CD4-positive, alpha-beta memory T cell (primary cell): ENCODE measurements at places on chromosomes 1 and 21. TPM values are rescaled to one million over a fixed set of nuclear protein-coding genes. Genes with fewer than 3 reads are reported as not detected.

- no peak for DNase-seq
- H3K27ac ChIP-seq, result peak overlapping the region; percentile 96
- peak overlapping the region; percentile 96 for H3K4me3 ChIP-seq
- H3K27me3 ChIP-seq, result no peaks in the 10 kb centered on the region
Observed at GRCh38 chr1:155324717-155325602, 4.3 kb downstream of the RUSC1 start.

GRCh38 chr1:32100807-32101708 is 6.8 kb upstream of the KPNA6 start:
- H3K4me3 ChIP-seq, result no peak overlapping the region
- no peak overlapping the region for H3K27ac ChIP-seq
- no peaks in the 10 kb centered on the region for H3K4me1 ChIP-seq
- no peaks in the 10 kb centered on the region for H3K27me3 ChIP-seq
- peaks cover 15% of the 10 kb centered on the region for H3K36me3 ChIP-seq

- H3K27ac ChIP-seq, result no peak overlapping the region
- peaks cover 31% of the 10 kb centered on the region for H3K4me1 ChIP-seq
- no peaks in the 10 kb centered on the region for H3K27me3 ChIP-seq
- no peak overlapping the region for H3K4me3 ChIP-seq
- H3K36me3 ChIP-seq, result no peaks in the 10 kb centered on the region
Observed at GRCh38 chr1:211735208-211736170, 60.1 kb upstream of the NEK2 start.

- no peaks in the 10 kb centered on the region for H3K27me3 ChIP-seq
- no peak for DNase-seq
- H3K27ac ChIP-seq, result no peak overlapping the region
- no peak overlapping the region for H3K4me3 ChIP-seq
- no peaks in the 10 kb centered on the region for H3K36me3 ChIP-seq
Observed at GRCh38 chr1:13824626-13825025, 124.6 kb downstream of the PRDM2 start.

DNA sequence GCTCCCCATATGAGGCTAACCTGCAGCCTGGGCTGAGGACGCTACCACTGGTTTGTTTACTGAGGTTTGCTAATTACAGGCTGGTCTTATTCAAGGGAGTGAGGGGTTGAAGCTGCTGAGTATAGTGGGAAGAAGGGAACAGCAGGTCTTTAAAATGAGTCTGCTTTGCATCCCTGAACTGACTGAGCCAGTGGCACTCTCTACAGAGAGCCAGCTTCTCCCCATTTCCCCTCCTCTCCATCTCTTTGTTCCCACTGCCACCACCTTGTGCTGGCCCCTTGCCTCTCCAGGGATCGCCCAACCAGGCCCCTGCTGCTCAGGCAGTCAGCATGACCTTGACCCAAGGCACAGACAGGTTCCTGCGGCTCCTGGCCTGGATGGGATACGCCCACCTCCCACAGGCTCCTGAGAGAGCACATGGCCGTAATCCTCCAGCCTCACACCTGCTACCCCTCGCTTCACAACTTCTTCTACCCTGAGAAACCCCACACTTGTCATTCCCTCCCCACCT is 45.0 kb downstream of the IER5 start:
- H3K36me3 ChIP-seq, result no peaks in the 10 kb centered on the region
- no peak for DNase-seq
- H3K4me1 ChIP-seq, result peaks cover 22% of the 10 kb centered on the region
- H3K4me3 ChIP-seq, result no peak overlapping the region
- no peak overlapping the region for H3K27ac ChIP-seq
- no peaks in the 10 kb centered on the region for H3K27me3 ChIP-seq

DNA sequence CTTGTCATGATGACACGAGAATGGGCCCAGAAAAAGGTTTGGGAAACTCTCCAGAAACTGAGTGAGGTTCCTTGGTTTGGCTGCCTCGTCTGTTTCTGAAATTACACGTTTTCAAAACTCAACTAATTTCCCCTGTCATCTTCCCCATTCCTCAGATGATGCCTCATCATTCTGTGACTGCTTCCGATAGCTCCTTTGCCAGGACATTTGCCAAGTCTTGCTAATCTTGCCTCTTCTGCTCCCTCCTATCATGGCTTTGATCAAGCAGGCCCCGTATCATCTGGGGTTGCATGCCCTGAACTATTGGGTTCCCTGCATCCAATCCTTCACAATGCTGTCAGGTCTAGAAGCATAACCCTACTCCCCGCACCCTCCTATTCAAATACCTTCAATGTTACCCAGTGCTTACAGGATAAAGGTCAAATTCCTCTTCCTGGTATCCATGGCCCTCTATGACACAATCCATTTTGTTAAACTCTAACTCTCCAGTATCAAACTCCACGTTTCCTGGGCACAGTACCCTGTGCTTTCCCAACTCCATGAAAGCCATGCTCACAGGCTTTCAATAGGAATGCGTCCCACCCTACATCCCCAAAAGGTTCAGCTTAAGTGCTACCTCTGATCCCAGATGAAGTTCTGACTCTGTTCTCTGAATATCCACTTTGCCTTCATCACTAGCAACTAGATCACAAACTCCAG is 22.2 kb upstream of the TMEM200B start:
- DNase-seq, result no peak
- no peaks in the 10 kb centered on the region for H3K4me1 ChIP-seq
- H3K4me3 ChIP-seq, result no peak overlapping the region
- H3K27ac ChIP-seq, result no peak overlapping the region

- no peak overlapping the region for H3K4me3 ChIP-seq
- DNase-seq, result no peak
- no peak overlapping the region for H3K27ac ChIP-seq
- H3K36me3 ChIP-seq, result no peaks in the 10 kb centered on the region
Observed at GRCh38 chr1:200262326-200262965, 147.4 kb downstream of the ZNF281 start.

GRCh38 chr1:229285440-229285839 is 14.5 kb downstream of the RAB4A start:
- no peak overlapping the region for H3K27ac ChIP-seq
- H3K4me1 ChIP-seq, result peaks cover 26% of the 10 kb centered on the region
- peaks cover 6% of the 10 kb centered on the region for H3K36me3 ChIP-seq
- H3K27me3 ChIP-seq, result no peaks in the 10 kb centered on the region

DNA sequence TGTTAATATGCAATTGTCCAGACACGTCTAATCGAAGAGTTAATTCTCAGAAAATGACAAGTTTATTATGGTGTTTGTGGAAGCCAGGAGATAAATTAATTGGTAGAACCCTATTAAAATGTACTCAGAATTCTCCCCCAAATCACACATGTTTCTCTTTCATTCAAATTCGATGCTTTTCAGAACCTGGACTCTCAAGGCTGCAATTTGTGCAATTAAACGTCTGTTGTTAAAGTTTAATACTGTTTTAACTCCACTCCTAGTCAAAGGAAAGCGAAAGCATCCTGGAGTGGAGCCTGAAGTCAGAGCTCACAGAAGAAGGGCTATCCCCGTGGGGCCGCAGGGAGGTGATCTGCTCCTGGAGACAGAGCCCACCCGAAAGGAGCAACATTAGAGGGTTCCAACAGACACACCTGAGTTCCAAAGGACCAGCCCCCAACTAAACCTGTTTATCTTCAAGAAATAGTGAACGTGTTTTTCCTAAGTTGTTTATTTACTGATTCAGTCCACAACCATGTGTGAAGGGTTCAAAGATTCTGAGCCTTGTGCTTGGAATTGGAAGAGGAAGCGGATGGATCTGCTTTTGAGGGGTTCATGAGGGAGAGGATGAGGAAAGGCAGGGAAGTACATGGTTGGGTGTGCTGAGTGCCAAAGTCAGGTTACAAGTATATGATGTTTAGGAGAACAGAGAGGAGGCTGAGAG is 68.0 kb upstream of the AKT3 start:
- peak overlapping the region; percentile 36 for H3K4me3 ChIP-seq
- peak; percentile 0 for DNase-seq
- no peaks in the 10 kb centered on the region for H3K36me3 ChIP-seq
- H3K27ac ChIP-seq, result no peak overlapping the region
- peaks cover 17% of the 10 kb centered on the region for H3K4me1 ChIP-seq

DNA sequence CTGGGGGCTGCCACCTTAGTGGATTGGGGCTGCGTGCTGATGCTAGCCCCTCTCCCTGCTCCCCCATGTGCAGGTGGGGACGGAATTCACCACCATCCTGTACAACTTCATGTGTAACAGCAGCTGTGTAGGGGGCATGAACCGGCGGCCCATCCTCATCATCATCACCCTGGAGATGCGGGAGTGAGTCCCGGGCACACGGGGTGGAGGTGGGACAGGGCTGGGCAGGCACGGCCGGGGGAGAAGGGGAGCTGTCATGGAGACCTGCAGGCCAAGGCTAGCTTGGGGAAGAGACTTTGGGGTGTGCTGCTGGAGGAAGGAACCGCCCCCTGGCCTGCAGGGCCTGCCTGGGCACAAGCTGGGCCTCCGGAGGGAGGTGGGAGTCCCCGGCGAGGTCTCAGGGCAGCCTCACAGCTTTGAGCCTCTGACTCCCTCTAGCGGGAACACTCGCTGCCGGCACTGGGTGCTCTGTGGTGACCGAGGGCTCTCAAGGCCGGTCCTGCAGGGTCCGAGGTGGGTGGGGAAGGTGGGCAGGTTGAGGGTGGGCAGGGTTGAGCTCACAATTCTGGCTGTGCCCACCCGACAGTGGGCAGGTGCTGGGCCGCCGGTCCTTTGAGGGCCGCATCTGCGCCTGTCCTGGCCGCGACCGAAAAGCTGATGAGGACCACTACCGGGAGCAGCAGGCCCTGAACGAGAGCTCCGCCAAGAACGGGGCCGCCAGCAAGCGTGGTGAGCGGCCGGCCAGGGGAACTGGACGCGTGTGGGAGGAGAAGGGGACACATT is 25.0 kb upstream of the CCDC27 start:
- no peaks in the 10 kb centered on the region for H3K4me1 ChIP-seq
- no peaks in the 10 kb centered on the region for H3K36me3 ChIP-seq
- no peaks in the 10 kb centered on the region for H3K27me3 ChIP-seq
- DNase-seq, result no peak
- H3K4me3 ChIP-seq, result no peak overlapping the region
- no peak overlapping the region for H3K27ac ChIP-seq

Gene COL9A2
- 2.1 TPM for total RNA-seq

Gene ANKRD34A
- total RNA-seq, result 1.8 TPM

Gene HES3
- not detected for total RNA-seq

DNA sequence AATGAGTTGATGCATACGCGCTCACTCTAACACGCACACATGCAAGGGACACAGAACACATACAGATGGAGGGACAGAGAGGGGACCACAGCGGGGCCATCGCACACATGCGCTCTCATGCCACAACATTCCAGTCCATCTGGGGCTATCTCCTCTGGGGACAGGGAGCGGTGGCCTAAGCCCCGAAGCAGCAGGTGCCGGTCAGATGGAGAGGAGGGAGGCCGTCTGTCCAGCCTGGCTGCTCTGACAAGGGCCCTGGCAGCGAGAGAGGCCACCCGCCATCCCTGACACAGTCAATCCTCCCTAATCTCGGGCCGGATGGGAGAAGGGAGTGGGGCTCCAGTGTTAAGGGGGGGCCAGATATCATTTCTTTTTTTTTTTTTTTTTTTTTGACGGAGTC is 123.5 kb downstream of the KIAA0319L start:
- H3K4me3 ChIP-seq, result no peak overlapping the region
- peaks cover 27% of the 10 kb centered on the region for H3K36me3 ChIP-seq
- H3K4me1 ChIP-seq, result no peaks in the 10 kb centered on the region
- H3K27ac ChIP-seq, result no peak overlapping the region

- DNase-seq, result no peak
- H3K27ac ChIP-seq, result no peak overlapping the region
- no peak overlapping the region for H3K4me3 ChIP-seq
- H3K4me1 ChIP-seq, result no peaks in the 10 kb centered on the region
Observed at GRCh38 chr1:40773748-40774265, 9.8 kb upstream of the KCNQ4 start.
